ENCODE measurements at places on chromosomes 4 and X. TPM values are rescaled to one million over a fixed set of nuclear protein-coding genes. Genes with fewer than 3 reads are reported as not detected.

- no peak for DNase-seq
Observed at GRCh38 chr4:11130195-11130970, 298.3 kb downstream of the HS3ST1 start.

The ASB11 gene
- not detected for polyA plus RNA-seq

The ASMT gene
- 0.11 TPM for polyA plus RNA-seq

DNA sequence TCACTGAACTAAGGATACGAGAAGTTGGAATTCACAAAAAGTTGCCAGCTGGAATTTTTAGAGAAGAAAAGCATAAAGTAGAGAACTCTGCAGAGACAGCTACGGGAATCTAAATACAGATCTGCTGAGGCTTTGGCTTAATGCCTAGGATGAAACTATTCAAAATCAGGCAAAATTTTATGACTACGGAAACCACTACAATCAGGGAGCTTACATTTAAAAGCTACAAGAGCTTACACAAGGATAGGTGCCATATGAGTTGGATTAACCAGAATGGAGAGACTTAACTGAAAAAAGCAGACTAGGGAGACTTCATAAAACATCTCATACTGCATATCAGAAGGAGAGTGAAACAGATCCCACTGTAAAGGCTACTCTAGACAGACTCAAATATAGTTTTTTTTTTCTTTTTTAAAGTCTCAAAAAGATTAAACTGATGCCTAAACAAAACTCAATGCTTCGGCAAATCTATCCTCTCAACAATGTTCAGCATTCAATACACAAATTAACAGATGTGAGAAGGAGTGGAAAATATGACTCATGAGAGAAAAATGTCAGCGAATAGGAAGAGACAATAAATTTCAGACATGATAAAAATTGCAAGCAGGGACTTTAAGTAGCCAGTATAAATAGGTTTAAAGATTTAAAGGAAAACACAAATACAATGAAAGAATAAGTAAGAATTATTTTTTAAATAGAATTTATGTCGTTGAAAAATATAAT lies 586.1 kb downstream of the FSTL5 start:
- DNase-seq, result no peak
